ENCODE measurements at places on chromosomes 5 and 9.

GRCh38 chr9:120774719-120775118 lies 18.5 kb downstream of the FBXW2 start:
- no peak for DNase-seq

DNA sequence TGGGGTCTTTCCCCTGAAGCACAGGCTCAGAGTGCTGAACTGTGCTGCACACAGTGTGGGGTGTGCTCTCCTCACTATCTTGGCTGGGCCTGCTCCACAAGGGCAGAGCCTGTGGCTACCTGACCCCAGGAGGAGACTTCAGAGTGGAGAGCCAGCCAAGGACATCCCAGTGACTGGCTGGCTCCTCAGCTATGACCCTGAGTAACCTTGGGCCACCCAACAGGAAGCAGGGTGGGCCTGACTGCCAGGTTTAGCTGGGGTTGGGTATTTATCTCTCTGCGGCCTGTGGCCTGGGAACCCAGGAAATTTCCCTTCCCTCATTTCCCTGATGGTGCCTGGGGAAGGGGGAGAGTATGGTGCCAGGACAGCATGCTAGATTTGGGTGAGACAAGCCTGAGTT lies 2.1 kb upstream of the EEIG1 start:
- DNase-seq, result no peak

DNA sequence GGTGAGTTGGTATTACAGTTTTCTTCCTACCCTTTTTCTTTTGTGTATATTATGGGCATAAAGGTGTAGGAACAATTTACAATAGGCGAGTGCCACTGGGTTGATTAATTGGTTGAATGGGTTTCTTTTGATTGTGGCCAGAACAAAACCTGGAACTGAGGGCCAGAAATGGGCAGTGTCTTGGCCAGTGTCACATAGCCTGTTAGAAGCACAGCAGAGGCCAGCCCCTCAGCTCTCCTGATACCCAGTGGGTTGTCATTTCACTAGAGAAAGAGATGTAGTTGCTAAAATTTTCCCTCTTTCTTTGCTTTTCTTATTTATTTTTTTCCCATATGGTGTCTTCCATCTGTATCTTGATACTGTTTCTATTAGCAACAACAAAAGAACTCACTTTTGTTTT lies 38.8 kb upstream of the SEMA6A start:
- DNase-seq, result no peak

- no peak for DNase-seq
Measured at GRCh38 chr9:9552665-9553064, 1060.1 kb downstream of the PTPRD start.

DNA sequence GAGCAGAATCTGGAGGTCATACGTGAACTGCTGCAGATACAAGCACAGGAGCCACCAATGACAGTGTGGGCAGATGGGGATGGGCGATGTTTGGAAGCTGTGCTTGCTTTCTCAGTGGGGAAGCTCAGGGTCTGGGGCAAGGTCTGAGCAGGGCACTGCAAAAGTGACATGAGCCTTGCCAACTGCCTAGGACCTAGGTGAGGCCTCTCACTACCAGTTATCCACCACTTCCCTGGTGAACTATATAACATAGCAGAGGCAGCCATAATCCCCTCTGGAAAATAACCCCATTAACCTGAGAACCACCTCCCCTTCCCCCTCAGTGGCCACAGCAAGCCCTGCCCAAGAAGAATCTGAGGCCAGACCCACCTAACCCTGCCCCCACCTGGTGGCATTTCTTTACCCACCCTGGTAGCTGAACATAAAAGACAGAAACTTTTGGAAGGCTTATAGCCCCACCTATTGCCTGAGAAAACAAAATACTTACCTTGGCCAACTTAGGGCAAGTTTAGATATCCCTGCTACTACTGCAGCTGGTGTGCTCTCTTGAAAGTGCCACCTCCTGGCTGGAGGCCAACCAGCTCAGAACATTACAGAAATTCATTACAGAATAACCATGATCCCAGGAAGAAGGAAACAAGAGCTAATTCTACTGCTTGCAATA lies 18.8 kb upstream of the SPEF2 start:
- no peak for DNase-seq

DNA sequence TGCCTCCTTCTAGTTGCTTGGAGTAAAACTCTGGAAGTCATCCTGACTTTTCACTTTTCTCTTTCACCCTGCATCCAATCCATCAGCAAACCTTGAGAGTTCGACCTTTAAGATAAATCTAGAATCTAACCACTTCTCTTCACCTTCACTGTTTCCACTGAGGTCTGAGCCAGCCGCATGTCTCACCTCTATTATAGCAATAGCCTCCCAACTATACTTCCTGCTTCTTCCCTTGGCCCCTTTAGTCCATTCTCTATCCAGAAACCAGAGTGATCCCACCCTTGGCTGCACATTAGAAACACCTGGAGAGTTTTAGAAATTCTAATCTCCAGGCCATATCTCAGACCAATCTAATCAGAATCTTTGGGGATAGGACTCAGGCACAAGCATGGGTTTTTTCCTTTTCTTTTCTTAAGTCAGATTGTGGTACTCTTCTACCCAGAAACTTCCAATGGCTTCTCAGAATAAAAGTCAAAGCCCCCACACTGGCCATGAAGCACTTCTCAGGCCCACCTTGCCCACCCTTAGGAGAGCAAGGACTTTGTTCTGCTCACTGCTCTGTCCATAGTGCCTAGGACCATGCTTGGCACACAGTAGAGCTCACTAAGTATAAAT lies 33.1 kb downstream of the MFAP3 start:
- no peak for DNase-seq

DNA sequence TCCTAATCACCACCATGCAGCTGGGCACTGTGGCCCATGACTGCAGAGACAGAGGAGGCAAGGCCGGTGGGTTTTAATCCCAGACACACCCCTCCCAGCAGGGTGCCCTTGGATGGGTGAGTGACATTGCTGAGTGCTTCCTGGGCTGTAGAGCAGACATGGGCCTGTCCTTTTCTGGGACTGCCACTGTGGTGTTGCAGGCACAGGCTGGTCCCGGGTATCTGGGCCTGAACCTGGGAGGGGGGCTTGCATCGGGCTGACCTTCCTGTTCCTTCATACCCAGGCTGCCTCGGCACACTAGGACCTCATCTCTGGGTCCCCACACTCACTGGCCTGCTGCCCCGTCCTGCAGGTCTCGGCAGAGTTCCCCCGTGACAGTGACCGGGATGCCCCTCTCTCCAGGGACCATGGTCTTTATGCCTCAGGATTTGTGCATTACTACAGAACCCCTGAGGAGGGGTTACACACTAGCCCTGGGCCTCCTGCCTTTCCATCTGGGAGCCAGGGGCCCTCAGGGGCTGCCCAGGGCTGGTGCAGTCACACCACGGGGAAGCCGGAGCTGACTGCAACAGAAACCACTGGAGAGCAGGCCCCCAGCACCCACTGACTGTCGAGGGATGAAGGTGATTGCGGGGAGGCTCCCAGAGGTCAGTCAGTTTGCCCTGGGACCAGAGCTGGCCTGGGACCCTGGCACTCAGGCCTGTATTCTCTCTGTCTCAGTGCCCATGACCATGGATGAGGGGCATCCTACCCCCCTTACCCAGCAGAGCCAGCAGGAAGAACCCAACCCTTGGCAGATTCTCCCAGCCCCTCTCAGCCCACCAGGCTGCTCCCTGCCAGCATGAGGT lies 8.9 kb upstream of the SLC25A48 start:
- no peak for DNase-seq

GRCh38 chr5:33832404-33833236 lies 59.2 kb downstream of the ADAMTS12 start:
- no peak for DNase-seq

- DNase-seq, result no peak
Measured at GRCh38 chr9:129416821-129417539, 203.9 kb downstream of the C9orf50 start.

GRCh38 chr5:16600946-16601345 lies 15.9 kb downstream of the RETREG1 start:
- no peak for DNase-seq

- DNase-seq, result no peak
Measured at GRCh38 chr9:95735701-95736100, 139.8 kb upstream of the ERCC6L2 start.

DNA sequence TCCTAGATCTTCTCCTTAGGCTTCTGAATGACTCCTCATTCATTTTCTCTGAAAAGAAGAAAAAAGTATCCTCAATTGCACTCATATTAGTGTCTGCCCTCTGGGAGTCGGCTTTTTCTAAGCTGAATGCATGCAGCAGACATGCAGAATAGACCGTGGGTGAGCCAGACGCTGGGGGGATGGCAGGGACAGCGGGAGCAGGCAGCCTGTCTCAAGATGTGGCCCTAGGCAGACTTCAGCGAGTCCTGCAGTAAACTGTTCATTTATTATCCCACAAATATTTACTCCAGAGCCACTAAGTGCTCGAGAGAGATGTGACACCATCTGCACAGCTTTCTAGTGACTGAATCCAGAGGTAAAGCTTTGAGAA lies 164.9 kb upstream of the RAI14 start:
- DNase-seq, result no peak

- no peak for DNase-seq
Measured at GRCh38 chr9:92484563-92484962, 2.3 kb upstream of the ASPN start.

GRCh38 chr5:130871346-130872086 lies 293.5 kb downstream of the HINT1 start:
- no peak for DNase-seq

DNA sequence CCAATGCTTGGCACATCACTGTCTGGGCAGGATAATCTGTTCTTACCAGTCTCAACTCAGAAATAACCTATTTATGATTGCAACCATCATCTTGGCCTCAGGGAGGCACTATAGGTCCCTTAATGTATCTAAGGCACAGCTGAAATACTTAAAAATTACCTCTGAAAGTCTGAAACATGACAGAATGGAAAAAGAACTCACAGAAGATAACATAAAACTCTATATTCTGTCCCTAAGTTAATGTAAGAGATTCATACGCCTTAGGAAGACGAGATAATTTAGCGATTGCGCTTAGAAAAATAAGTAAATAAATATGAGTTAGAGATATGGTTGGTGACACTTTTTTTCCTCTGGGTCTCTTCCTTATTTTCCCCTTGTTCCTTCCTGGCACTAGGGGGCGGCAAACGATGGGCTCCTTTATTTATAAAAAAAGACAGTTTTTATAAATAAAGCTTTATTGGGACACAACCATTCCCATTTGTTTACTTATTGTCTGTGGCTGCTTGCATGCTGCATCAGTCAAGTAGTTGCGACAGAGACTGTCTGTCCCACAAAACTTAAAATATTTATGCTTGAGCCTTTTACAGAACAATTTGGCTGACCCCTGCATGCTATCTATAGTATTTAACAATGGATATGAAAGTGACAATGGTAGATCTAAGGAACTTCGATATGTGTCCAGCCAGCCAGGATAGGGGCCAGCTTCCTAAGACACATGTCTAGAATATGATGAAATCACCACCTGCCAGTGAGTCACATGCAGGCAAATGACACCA lies 79.6 kb downstream of the PDE4D start:
- no peak for DNase-seq

DNA sequence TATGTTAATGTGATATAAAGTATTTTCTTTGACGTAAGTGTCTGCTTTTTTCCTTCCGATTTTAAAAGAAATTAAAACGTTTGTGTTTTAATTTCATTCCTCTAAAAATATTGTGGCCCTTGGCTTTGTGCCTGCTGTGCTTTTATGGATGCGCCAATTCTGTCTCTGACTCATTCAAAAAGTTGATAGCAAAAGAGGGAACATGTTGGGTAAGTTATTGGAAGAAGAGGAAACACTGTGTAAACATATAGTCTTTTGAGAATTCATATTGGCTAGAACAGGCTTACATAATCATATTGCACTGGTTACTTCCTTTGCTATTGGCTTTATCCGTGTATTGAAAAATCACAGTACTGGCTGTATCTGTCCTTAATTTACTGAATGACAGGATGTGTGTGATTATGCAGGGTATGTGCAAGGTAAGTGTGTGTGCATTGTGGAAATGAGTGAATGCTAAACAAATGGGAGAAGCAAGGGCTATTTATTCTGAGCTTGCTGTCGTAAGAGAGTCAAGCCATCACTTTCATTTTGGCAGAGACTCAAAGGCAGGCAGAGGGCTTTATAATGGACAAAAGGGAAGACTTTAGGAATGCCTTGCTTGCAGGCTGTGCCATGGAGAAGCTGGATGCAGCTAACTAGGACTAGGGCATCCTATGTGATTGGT lies 67.8 kb downstream of the SGCD start:
- no peak for DNase-seq
